ENCODE measurements at places on chromosomes 6 and 20.

GRCh38 chr6:170329321-170329720, 22.8 kb downstream of the FAM120B start:
- no peak for DNase-seq

DNA sequence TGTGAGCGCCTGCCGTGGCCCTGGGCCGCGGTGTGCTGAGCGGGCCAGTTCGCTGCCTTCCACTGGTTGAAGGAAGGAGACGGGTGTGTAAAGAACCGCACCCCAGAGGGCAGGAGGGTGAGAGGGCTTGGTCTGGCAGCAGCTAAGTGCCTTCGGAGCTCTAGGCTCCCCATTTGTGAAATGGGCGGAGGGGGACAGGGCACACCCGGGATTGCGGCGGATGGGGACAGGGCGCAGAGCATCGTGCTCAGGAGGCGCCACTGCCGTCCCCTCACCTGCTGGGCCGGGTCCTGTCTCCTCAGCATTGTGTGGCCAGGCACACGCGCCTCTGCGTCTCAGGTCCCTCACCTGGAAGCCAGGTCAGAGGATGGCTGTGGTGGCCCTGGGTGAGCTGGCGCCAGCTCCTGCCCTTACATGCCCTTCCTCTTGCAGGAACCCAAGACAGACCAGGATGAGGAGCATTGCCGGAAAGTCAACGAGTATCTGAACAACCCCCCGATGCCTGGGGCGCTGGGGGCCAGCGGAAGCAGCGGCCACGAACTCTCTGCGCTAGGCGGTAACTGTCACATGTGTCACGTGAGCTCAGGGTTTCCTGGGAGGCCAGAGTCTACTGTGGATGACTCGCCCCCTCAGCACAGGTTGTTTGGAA, 3.1 kb downstream of the ADRM1 start:
- no peak for DNase-seq

- DNase-seq: no peak
Measured at GRCh38 chr20:3014662-3015061, 28.8 kb upstream of the GNRH2 start.

- DNase-seq: peak; percentile 80
Measured at GRCh38 chr6:7541175-7542064, at the start of gene DSP. TSS of gene DSP (plus strand) at chr6:7541671. CDS start at chr6:7541916, 245 bp downstream.

GRCh38 chr20:43456809-43457639, 672 bp upstream of the SRSF6 start:
- DNase-seq: peak; percentile 97

DNA sequence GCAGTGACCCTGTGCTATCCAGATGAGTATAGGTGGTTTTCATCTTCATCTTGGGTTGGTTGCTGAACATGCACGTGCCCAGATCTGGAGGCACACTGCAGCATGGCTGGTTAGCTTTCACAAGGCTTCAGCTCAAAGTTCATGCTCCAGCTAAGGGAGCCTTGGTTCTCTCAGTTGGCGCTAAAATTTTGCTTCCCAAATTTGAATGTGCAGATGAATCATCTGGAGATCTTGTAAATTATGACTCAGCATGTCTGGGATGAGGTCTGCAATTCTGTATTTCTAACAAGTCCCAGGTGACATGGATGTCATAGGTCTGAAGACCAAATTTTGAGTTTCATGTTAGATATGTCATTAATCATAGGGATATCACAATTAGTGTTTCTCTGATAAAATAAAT, 230.8 kb downstream of the FOXA2 start:
- DNase-seq: no peak

- DNase-seq: no peak
Measured at GRCh38 chr20:51467956-51468626, 74.4 kb downstream of the NFATC2 start.

Data from GM23338 (cell line).